Activated naive CD8-positive, alpha-beta T cell treated with anti-CD3 and anti-CD28 coated beads, Interleukin-2, amount 10 ng/mL, durations not matched to agents 7 days and 5 days (primary cell): ENCODE measurements at places on chromosomes 7 and 10.
A peak's percentile ranks its signal among the peaks of the same experiment; 100 is the strongest.

- no peak for DNase-seq
Observed at GRCh38 chr10:27997865-27998177, 1.1 kb downstream of the ODAD2 start.

- DNase-seq, result no peak
Observed at GRCh38 chr10:24157567-24157966, 51.4 kb upstream of the KIAA1217 start.

DNA sequence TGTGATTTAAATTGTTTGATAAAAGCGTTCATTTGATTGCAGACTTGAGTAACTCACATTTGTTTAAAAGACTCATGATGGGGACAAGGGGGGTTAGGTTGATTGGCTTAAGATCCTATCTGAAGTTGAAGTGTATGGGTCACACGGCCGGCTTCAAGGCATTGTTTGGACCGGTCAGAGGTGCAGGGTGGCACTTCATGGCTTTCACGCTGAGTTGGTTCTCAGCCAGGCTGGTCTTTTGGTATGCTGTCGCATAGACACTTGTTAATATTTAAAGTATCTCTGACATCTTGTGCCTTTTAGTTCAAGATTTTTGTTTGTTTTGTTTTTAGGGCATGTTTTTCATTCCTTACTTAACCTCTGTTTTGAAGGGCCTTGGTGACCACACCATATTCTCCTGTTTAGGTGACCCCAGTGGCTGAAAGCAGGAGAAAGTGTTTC lies 58.1 kb downstream of the CCNY start:
- DNase-seq, result no peak

DNA sequence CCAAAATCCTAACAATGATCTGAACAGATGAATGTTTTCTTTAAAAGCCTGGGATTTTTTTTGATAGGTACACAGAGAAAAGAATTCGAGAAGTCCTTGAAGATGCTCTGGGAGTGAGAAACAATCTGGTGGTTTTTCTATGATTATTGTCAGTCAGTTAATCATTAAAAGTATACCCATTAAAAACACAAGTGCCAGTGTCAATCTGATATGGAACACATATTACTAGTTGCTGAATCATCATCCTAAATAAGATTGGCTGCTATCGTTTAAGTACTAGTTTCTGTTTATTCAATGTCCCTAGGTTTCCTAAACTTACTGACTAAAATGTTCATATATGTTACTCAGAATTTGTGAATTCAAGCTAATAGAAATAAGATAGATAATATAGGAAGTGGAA lies 16.1 kb downstream of the COL28A1 start:
- DNase-seq, result no peak

- DNase-seq, result peak; percentile 42
Observed at GRCh38 chr10:125158601-125159485, 1.5 kb downstream of the CTBP2 start.

DNA sequence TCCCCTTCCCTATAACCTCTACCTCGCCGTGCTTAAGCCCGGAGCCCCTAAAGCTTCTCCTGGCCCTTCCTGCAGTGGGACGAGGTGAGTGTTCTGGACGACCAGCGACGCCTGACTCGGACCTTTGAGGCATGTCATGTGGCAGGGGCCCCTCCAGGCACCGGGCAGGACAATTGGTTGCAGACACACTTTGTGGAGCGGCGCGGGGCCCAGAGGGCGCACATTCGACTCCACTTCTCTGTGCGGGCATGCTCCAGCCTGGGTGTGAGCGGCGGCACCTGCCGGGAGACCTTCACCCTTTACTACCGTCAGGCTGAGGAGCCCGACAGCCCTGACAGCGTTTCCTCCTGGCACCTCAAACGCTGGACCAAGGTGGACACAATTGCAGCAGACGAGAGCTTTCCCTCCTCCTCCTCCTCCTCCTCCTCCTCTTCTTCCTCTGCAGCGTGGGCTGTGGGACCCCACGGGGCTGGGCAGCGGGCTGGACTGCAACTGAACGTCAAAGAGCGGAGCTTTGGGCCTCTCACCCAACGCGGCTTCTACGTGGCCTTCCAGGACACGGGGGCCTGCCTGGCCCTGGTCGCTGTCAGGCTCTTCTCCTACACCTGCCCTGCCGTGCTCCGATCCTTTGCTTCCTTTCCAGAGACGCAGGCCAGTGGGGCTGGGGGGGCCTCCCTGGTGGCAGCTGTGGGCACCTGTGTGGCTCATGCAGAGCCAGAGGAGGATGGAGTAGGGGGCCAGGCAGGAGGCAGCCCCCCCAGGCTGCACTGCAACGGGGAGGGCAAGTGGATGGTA lies 9.2 kb downstream of the EPHB6 start:
- DNase-seq, result no peak

DNA sequence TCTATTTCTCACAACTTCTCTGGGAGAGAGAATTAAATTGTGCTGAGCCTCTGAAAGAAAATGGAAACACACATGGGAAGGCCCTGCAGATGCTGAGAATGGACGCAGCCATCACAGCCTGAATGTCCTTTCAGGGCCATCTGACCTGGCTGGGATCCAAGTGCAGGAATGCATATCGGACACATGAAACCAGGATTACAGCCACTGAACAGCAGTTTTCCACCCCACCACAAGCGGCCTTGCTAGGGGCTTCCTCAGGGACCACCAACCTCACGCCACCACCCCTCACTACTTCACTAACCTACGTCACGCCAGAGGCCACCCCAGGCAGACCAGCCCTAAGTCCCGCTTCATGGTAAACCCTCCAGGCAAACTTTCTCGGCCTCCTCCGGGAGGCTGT lies 103.3 kb downstream of the DIP2C start:
- DNase-seq, result no peak

DNA sequence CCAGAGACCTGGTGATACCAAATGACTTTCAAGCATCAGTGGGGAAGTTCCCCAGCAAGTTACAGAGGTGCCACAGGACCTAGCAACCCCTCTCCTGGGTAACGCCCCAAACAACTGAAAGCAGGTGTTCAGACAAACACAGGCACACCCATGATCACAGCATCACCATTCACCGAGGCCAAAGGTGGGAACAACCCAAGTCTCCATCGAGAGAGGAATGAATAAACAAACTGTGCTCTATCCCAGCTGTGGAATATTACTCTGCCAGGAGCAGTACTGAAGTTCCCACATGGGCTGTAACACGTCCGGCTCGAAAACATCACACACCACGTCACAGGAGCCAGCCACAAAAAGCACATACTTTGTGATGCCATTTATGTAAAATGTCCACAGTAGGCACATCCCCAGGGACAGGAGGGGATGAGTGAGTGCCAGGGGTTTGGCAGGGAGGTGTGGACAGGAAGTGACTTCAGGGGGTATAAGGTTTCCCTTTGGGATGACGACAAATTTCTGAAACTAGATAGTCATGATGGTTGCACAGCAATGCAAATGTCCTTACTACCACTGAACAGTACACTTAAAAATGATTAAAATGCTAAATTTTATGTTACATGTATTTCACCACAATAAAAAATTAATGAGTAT lies 222.8 kb downstream of the TNS3 start:
- DNase-seq, result no peak

- no peak for DNase-seq
Observed at GRCh38 chr7:47738563-47739166, 156.8 kb upstream of the TNS3 start.

- DNase-seq, result no peak
Observed at GRCh38 chr7:32336726-32337125, 153.5 kb downstream of the LSM5 start.

DNA sequence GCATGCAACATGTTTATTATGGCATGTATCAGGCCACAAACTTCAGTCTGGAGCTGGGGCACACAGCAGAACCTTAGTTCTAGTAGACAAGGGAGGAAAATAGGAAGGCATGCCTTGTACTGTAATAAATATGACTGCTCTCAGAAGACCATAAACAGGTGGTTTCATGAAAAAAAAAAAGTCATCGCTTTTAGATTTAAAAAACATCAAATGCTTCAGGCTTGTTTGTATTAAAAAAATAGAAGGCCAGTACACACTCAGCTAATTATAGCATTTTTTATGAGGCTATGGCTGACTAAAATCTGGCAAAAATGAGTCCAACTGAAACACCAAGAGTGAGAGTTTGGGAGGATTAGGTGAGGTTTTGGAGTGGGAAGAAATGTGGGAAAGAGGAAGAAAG lies 204.1 kb downstream of the JAZF1 start:
- no peak for DNase-seq

GRCh38 chr7:31465285-31465684 lies 48.6 kb upstream of the ITPRID1 start:
- DNase-seq, result no peak

DNA sequence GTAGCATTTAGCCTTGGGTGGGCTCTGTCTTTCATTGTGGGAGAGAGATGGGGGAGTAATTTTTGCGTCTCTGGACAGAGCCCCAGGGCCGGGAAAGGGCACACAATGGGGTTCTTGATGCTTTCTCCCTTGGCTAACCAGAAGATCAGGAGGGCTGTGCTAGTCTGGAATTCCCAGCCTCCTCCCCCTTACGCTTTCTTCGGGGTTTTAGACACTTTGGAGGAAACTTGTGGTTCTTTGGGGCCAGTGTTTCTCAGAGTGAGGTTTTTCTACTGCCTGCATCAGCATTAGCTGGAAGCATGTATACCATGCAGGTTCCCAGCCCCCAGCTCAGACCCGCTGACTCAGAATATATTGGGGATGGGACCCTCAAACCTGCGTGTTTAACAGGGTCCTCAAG lies 7.0 kb downstream of the NEURL1 start:
- DNase-seq, result no peak

- no peak for DNase-seq
Observed at GRCh38 chr10:29266641-29267040, 22.2 kb upstream of the LYZL1 start.

- DNase-seq, result no peak
Observed at GRCh38 chr7:150876817-150877526, 24.7 kb downstream of the AOC1 start.

DNA sequence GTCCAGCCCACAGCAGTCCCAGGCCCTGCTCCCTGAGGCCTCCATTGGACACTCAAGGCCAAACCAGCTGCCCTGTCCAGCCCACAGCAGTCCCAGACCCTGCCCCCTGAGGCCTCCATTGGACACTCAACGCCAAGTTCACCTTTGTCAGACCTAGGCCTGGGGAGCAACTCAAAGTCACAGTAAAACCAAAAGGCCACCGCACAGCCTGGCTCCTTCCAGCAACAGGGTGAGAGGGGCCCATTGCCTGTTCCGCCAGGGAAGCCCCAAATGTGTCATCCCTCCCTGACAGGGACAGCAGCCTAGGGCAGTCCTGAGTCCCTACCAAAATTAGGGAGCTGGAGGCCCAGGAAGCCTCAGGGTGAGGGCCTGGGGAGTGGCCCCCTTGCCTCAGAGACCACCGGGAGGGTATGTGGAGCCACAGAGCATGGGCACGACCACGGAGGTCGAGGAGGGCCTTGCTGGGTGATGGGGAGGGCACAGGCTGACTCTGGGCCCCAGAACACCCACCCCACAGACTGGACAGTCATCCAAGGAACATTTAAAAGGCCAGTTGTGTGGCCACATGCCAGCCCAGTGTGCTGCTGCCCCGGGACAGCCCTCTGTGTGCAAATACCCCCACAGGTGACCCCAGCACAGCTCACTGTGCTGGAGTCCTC lies 66.5 kb upstream of the PPP2R2D start:
- DNase-seq, result peak; percentile 4

DNA sequence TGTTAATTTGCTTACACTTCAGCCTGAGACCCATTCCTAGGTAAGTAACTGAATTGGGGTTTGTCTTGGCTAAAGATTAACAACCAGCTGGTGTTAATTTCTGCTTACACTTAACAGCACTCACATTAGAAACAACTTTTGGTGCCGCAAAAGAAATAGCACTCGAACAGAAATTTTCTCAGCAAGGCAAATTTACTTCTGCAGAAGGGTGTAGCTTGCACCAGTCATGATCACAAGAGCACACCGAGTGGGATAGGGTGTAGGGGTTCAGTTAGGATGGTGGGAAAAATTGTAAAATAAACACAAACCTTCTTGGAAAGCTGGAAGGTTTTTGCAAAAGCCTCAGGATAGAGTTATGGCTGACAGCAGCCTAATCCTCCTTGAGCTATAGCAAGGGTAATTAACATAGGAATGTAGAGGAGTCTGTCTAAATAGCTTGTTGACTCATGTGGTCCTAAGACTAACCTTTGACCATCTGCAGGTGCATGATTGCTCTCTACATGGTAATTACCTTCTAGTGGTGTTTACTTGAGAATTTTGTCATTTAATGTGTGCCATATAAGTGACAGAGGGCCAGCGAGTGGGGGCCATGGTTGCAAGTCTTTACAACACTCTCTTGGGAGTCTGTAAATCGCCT lies 67.8 kb upstream of the CDK13 start:
- DNase-seq, result no peak

DNA sequence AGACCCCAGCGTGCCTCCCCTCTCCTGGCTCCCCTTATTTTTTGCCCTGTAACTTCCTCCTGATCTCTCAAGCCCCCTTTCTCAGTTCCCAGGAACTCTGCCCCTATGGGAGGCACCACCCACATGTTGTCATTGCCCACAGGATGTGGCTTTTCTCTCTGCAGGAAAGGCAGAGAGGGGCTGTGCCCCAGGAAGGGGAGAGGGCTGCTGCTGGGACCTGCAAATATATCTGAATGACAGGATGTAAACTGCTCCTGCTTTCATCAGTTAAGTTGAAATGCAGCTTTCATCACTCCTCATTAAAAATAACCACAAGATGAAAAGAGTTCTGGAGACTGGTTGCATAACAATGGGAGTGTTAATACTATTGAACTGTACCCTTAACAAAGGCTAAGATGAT lies 103.3 kb downstream of the CLEC2L start:
- no peak for DNase-seq

GRCh38 chr7:44740055-44740454 lies 8.6 kb upstream of the ZMIZ2 start:
- no peak for DNase-seq

DNA sequence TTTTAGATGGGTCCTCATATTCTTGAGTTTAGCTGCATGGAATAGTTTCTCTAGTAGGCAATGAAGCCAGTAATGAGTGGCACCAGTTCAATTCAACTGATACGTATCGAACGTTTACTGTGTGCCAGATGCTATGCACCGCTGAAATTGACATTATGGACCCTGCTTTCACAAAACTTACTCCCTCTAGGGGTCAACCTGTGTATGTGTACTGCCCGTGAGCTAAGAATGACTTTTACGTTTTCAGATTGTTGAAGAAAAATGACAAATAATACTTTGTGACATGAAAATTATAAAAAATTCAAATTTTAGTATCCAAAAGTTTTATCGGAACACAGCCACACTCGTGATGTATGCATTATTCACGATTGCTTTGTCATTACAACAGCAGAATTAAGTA lies 95.5 kb downstream of the ZMYND11 start:
- DNase-seq, result no peak

DNA sequence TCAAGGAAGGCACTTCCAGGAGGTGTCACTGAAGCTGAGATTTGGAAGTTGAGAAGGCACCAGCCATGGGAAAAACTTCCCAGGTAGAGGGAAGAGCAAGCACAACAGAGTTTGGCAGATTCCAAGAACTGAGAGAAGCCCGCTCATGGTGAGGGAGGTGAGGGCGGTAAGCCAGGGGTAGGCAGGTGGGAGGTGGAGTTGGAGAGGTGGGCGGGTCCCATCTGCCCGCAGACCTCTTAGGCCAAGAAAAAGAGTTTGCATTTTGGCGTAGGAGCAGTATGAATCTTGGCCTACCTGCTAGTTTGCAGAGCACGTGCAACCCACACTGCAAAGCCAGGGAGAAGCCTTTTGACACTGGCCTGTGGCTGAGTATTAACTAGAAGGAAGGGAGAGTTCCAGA lies 18.8 kb downstream of the FRMPD2 start:
- no peak for DNase-seq

- no peak for DNase-seq
Observed at GRCh38 chr7:29229066-29229465, 34.5 kb downstream of the CHN2 start.
